Gastrocnemius medialis (tissue), 4 donors: ENCODE measurements at places on chromosomes 2 and 18. TPM values are rescaled to one million over a fixed set of nuclear protein-coding genes. Genes with fewer than 3 reads are reported as not detected.
A peak's percentile ranks its signal among the peaks of the same experiment; 100 is the strongest.

DNA sequence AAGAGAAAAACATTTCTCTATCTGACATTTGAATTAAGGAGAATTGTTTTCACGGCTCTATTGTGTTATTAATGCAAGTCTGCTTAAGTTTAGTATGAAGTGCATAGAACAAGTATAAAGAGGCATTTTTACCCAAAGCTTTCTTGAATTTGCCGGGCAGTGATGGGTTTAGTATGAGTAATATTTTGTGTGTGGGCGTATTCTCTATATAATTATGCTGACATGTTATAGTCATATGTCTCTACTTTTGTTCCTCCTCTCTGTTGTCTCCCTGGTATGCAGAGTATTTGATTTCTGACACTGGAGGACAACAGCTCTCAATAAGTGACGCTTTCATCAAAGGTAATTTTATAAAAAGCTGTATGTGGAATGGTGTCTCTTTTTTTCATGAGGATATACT lies 45.9 kb downstream of the PIKFYVE start:
- DNase-seq: no peak

GRCh38 chr2:207683879-207684627 lies 27.4 kb upstream of the CCNYL1 start:
- no peak for DNase-seq

DNA sequence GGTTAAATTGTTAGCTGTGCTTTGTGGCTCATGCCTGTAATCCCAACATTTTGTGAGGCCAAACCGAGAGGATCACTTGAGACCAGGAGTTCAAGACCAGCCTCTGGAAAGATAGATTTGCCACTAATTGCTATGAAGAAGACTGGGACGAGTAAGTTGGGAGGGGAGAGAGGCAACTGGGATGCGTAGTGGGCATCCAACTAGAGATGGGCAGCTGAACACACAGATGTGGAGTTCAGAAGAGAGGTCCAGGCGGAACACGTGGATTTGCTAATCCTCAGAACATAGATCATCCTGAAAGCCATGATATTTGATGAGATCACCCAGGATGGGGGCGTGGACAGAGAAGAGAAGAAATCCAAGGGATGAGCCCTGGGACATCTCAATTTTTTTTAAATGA lies 48.7 kb downstream of the CYP26B1 start:
- no peak for DNase-seq

DNA sequence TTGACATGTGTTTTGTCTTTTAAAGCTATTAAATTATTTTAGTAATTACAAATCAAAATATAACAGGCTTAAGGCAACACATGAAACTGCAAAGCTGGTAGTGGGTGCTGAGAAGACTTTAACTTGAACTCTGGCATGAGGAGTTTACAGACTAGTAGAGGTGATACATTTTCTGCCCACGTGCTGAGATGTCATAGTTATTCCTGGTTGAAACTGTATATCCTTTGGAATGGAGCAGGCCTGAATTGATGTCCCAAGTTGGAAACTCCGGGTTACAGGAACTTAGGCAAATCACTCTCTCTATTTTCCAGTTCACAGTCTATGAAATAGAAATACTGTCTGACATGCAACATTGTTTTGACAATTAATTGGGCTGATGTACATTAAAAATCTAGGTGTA lies 177.1 kb upstream of the NOL4 start:
- peak; percentile 22 for DNase-seq

- no peak for DNase-seq
Observed at GRCh38 chr2:9493478-9493877, 19.1 kb downstream of the IAH1 start.

DNA sequence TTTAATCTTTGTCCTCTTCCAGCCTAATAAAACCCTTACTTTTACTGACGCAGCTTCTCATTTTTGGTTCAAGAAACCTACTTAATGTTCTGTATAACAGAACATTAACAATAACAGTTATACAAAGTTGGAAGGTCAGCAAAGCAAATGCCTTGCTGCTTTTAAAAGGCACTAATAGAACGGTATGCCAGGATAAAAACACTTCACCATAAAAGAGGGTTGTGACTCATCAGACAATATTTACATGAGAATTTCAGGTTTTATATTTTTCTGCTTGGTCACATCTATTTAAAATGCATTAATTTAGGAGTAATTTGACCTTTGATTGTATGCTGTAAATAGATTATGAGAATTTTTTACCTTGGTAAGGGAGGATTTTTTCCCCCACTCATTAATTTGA lies 3.0 kb downstream of the KLHL41 start:
- DNase-seq: no peak

GRCh38 chr2:26059542-26059941 lies 25.7 kb downstream of the RAB10 start:
- no peak for DNase-seq

GRCh38 chr2:54881759-54882158 lies 158.3 kb downstream of the EML6 start:
- DNase-seq: no peak

- DNase-seq: no peak
Observed at GRCh38 chr2:221468317-221468716, 103.8 kb downstream of the EPHA4 start.

GRCh38 chr2:72083751-72084583 lies 63.7 kb downstream of the CYP26B1 start:
- no peak for DNase-seq

- DNase-seq: peak; percentile 44
Observed at GRCh38 chr18:45386041-45386655, 229.1 kb upstream of the SLC14A2 start.

- DNase-seq: no peak
Observed at GRCh38 chr2:217040099-217040498, 180.2 kb upstream of the TNP1 start.

DNA sequence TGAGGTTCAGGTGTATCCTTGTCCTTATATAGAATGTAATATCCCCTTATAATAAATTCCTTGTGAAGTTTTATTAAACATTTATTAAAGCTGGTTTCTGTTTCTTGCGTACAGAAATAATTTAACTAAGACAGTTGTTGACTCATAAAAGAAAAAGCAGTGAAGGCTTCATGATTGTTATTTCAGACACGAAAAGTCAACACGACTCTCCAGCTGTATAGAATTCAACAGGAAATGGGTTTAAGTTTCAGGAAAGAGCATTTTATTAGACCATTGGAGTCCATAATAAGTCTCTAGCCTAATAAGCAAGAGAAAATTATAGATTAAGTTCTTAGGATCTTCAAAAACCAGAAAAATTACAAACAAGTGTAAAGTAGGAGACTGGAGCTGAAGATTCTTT lies 62.2 kb downstream of the KCNE4 start:
- no peak for DNase-seq

- no peak for DNase-seq
Observed at GRCh38 chr18:56148373-56148772, 490.0 kb downstream of the TXNL1 start.

DNA sequence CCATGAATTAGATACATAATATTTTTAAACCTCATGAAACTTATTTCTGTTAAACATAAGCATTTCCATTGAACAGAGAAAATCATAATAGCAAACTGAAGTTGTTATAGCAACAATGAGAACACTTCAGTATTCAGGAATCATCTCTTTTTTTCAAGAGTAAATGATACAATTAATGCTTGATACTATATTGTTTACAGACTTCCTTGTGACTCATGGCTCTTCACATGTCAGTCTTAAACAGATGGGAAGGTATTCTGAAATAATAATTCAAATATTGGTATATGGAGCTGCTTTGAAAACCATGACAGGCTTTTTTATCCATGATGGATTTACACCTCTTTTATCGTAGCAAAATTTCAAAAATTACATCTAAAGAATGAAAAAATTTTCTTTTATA lies 226.5 kb upstream of the RBMS1 start:
- DNase-seq: no peak

DNA sequence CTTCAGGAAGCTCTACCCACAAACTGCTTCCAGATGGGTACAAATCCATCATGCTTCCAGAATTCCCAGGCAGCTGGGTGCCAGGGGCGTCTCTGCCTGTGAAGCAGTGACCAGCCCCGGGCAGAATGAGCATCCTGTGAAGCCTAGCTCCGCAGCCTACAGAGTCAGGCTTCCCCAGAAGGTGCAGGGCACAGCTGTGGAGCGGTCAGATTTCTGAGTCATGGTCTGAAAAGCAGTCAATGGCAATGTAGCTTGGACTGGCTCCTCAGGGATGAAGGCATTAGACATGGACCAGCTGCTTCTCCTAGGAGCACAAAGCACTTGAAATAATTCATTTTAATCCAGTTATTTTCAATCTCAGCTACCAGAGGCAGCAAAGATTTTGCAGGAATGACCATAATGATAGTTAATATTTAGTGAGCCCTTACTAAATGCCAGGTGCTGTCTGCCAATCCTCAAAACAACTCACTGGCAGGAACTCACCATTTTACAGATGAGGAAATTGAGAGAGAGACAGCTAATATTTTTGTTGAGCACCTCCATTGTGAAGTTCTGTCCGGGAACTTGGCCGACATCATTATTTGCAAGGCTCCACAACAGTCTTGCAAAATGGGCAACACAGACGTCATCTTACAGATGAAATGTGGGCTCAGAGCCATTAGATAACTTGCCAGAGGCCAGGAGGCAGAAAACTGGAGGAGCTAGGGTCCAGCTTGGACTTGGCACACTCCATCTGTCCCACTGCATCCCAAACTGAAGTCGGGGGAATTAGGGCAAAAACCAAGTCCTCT lies 31.7 kb downstream of the ACMSD start:
- DNase-seq: no peak

DNA sequence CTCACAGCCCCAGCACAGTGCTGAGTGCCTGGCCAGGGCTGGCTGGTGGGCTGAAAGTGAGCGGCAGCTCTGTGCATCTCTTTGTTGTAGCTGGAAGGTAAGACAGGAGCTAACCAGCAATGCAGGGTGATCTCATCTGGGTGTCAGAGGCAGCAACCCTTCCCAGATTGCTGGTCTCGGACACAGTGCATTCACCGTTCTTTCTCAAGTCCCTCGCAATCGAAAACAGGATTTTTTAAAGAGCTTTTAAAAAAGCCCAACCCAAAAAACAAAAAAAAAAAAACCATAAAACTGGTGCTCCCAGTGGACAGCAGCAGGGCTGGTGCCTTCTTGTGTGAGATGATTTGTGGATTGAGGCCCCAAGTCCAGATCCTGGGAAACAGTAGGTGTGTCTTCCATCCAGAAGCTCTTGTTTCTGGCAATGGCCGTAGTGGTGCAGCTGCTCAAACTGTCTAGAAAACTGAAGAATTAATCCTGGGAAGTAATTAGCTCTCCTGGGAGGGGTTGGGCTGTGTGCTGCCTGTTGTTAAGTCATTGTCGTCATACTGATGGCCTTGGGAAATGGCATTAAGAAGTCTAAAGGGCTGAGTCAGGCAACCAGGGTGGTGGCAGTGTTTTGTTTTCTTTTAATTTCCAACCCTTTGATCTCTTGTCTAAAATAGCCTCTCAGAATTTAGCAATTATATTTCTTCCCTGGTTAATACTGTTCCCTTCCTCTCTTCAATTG lies 156.7 kb downstream of the KLHL29 start:
- DNase-seq: peak; percentile 70

- no peak for DNase-seq
Observed at GRCh38 chr2:6917761-6918421, 679 bp downstream of the RNF144A start.

DNA sequence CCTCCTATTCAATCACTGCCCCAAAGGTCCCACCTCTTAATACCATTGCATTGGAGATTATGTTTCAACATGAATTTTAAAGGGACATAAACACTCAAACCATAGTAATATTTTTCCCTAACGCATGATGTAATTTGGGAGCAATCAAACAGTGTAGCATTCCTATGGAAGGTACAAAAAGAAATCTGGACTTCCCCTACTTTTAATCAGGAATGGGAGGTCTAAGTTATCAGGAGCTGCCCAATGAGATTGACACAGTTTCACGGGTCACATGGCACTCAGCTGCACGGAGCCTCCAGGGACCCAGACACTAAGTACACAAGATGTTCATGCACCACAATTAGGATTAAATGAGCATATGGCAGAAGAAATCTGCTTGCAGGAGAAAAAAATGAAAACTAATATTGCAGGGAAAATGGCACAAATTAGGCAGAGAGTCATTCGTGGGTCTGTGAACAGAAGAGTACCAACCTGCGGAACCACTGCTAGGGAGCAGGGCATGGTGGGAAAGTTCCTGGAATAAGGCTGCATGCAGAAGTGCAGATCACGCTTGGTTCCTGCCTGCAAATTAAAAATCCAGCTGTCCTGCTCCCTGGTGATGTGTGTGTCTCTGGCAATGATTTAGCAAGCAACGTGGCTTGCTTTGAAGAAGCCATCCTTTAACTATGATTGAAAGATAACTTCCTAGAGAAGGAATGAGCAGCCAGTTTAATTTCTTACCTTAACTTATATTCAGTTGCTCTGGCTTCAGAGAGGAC lies 326.6 kb upstream of the ID2 start:
- no peak for DNase-seq

DNA sequence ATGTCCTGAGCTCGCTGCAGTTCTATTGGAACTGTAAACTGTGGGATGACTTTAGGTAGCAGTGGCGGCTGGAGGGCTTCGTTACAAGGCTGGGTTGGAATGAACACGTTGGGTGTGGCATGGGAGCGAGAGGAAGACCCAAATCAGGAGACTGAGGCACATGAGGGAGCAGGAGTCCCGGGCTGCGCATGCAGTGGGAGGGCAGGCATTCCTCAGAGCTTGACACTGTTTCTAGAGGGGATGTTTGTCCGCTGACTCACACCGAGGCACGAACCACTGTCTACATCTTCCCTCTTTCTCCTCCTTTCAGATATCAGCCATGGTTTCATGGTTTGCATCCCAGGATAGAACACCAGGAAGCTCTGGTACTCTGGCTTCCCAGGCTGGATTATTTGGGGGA lies 40.6 kb upstream of the LAMA1 start:
- no peak for DNase-seq

Gene CRACDL
- 2.6 TPM for total RNA-seq

Gene DUSP2
- total RNA-seq: 3.6 TPM

Gene PJVK
- total RNA-seq: 0.27 TPM

Gene MAB21L4
- not detected for total RNA-seq

Gene EVA1A
- total RNA-seq: 0.16 TPM

Gene RFTN2
- total RNA-seq: 1.9 TPM

Gene GTF2A1L
- total RNA-seq: not detected

Gene GCG
- total RNA-seq: not detected

Gene CCDC88A
- 17.6 TPM for total RNA-seq

Gene ATOH8
- total RNA-seq: 170 TPM

Gene KRTCAP3
- total RNA-seq: 0.93 TPM
